ENCODE measurements at places on chromosomes 12 and 14. TPM values are rescaled to one million over a fixed set of nuclear protein-coding genes. Genes with fewer than 3 reads are reported as not detected.

GRCh38 chr12:101116911-101117310, 93.1 kb downstream of the SLC5A8 start:
- DNase-seq = no peak

- no peak for DNase-seq
These were observed 15.9 kb upstream of the NUBPL start for GRCh38 chr14:31545328-31545727.

DNA sequence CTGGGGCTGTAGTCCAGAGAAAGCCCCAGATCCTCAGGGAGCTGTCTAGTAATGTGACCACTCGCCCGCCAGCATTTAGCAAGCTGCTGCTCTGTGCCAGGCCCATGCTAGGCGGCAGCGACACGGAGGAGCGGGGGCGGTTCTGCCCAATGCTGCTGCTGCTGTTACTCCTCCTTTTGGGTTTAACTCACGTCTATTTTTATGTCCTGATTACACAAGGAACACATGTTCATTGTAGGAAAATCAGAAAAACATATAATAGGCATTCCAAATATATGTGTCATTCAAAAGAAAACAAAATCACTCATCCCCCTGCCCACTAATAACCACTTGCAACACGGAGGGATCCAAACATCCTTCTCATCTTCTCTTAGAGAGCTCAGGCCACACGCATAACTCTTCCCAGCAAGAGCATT, 30.4 kb downstream of the CCDC92 start:
- peak; percentile 28 for DNase-seq

- no peak for DNase-seq
These were observed 19.3 kb downstream of the GXYLT1 start for GRCh38 chr12:42125388-42125767.

- DNase-seq = no peak
These were observed 287.3 kb downstream of the NAV3 start for GRCh38 chr12:78118036-78118435.

The WNT1 gene
- not detected for total RNA-seq

The PAH gene
- total RNA-seq = 1.1 TPM

The HPD gene
- not detected for total RNA-seq

The FAM90A1 gene
- total RNA-seq = 0.63 TPM
